ENCODE measurements at places on chromosomes 1 and 21. TPM values are rescaled to one million over a fixed set of nuclear protein-coding genes. Genes with fewer than 3 reads are reported as not detected.

- no peak for DNase-seq
Measured at GRCh38 chr1:13950637-13951036, 250.6 kb downstream of the PRDM2 start.

Gene PBX1
- total RNA-seq: 0.23 TPM

DNA sequence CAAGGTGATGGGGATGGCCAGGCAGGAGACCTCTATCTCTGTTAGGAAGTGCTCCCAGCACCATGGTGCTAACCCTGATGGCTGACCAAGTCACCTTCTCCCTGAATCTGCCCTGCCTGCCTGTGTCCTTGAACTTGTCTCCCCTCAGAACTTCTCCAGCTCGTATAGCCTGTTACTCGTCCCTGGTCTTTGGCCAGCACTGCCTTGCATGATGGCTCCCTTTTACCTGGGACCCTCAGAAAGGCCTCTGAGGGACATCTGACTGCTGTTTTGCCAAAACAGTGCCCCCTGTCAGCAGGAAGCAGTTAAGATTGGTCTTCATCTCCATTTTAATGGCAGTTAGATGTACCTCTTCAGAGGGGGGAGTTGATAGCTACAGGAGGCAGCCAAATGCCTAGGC, 148.3 kb downstream of the RHOU start:
- no peak for DNase-seq

Gene AMY2A
- not detected for total RNA-seq

Gene KIF17
- not detected for total RNA-seq

DNA sequence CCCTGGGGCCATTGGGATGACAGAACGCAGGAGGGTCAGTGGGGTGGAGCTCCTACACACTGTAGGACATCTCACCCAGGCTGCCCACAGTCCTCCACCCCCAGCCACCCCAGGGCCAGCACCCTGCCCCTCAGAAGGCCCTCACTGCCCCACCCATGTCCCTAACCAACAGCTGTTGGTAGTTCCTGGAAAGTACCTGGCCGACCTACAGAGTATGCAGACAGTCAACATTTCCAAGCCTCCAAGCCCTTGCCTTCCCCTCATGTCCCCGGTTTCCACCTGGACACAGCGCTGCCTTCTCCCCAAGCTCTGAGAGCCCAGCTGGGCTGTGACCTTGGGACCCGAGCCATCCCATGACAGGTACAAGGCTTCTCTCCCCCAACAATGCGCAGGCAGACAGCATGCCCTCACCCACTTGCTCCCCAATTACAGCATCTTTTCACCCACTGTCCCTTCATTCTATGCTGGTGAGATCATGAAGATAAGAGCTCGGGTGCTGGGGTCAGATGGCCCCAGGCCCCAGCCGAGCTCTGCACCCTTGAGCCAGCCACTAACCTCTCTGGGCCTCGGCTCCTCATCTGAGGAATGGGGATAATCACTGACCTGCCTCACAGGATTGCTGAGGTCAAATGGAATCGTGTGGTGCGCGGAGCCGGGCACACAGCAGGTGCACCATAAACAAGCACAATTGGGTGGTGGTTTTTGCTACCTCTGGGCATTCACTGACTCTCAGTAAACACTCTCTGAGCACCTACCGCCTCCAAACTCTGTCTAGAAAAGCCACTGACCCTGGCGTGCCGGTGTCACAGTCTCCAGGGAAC, 11.2 kb downstream of the LAPTM5 start:
- DNase-seq: no peak

- DNase-seq: no peak
Measured at GRCh38 chr1:1165900-1166421, 7.7 kb upstream of the TTLL10 start.

DNA sequence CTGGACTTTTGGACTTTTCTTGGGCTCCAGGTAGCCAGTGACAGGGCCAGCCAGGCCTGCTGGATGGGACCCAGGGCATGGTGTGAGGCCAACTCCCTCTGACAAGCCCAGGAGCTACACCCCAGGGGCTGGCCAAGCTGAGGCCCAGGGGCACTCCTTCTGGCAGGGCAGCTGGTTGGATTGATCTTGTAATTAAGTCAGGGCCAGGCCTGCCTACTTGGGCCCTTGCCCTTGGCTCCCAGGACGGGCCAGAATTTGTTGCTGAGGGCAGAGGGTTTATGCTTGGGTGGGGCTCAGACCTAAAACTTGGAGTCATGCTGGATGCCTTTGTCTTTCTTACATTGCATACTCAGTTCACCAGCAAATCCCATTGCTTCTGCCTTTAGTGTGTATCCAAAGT, 20.7 kb downstream of the KCNA2 start:
- no peak for DNase-seq

GRCh38 chr1:55542901-55543504, 327.8 kb upstream of the USP24 start:
- no peak for DNase-seq

Gene RAB29
- total RNA-seq: 67.6 TPM

Gene KCNT2
- total RNA-seq: not detected

GRCh38 chr1:201448990-201449389, 20.0 kb downstream of the PHLDA3 start:
- DNase-seq: no peak

- no peak for DNase-seq
Measured at GRCh38 chr1:175539986-175540385, 203.4 kb downstream of the TNR start.

GRCh38 chr1:42784946-42785693, at the start of gene TMEM269:
Gene TMEM269 (plus strand): TSS chr1:42784991. CDS start chr1:42789894, 4,903 bp downstream.
- peak; percentile 66 for DNase-seq

- DNase-seq: no peak
Measured at GRCh38 chr1:5271264-5271663, 616.9 kb downstream of the AJAP1 start.

DNA sequence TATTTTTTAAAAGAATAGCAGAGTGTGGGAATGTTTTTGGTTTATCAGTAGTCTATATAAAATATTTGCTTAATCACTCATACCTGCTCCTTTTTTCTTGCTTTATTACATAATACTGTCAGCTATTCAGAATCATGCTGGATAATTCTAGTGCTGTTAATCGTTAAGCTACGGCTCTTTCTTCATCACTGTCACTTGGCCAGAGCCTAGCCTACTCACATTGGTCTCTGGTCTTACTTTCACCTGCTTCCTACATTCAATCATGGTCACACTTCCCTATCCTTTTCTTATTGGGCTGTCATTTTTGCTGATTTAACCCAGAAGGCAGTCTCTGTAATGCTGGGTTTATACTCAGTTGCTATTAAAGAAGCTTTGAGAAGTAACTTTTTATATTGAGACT, 2.5 kb downstream of the KLHL20 start:
- DNase-seq: no peak

GRCh38 chr1:98374098-98374497, 287.4 kb upstream of the SNX7 start:
- no peak for DNase-seq

DNA sequence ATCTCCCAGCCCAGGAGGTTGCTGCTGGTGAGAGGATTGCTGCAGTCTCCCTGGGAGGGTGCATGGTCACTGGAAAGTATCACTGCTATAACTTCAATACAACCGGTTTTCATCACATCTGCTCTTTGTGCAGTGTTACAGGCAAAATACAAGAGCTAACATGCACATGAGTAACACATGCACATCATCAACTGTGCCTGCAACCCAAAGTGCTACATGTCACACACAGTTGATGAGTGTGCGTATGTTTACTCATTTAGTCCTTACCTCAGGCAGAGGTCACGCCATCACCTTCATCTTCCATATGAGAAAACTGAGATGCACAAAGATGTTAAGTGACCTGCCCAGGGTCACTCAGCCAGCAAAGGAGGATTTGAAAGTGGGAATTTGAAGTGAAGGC, 277.7 kb downstream of the FAM72C start:
- no peak for DNase-seq

DNA sequence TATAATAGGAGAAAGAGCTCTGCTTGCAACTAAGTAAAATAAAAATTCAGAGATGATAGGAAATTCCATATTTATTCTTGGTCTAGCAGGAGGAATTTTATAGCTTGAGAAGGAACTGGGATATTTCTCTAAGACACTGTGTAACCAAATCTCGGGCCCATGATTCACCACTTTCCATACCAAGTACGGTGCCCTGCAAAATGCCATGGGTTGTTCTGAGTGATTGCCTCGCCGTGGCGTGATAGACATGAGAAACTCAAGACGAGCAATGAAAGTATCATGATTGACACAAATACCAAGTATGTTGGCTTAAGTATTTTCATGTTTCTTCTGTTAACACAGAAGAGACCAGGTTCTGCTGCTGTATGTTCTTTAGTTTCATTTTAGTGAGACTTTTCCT, 167.2 kb downstream of the LMO4 start:
- no peak for DNase-seq

DNA sequence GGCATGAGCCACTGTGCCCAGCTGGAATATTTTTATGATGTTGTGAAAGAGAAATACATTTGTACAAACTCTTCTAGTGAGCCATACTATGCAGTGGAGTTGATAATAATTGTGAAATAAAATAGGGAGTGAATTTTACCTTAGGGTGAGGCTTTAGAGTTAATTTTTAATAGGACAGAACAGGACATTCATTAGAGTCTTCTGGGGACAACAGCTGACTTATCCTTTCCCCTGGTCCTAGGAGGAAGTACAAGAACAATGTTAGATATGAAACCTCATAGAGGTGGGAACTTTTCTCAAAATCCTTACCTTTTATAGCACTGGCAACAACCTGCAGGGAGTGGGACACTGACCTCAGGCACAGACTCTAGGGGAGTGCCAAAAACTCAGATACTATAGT, 21.9 kb downstream of the HAO2 start:
- DNase-seq: no peak

Gene IFNGR2
- 4.6 TPM for total RNA-seq

DNA sequence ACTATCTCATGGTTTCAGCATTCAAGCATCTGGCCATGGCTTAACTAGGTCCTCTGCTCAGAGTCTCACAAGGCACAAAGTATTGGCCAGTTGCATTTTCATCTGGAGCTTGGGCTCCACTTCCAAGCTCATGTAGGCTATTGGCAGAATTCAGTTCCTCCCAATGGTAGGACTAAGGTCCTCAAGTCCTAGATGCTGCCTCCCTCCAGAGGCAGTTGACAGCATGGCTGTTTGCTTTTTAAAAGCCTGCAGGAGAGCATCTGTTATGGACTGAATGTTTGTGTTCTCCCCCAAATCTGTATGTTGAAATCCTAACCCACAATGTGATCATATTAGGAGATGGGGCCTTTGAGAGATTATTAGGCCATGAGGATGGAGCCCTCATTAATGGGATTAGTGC, 38.0 kb upstream of the HLX start:
- no peak for DNase-seq

DNA sequence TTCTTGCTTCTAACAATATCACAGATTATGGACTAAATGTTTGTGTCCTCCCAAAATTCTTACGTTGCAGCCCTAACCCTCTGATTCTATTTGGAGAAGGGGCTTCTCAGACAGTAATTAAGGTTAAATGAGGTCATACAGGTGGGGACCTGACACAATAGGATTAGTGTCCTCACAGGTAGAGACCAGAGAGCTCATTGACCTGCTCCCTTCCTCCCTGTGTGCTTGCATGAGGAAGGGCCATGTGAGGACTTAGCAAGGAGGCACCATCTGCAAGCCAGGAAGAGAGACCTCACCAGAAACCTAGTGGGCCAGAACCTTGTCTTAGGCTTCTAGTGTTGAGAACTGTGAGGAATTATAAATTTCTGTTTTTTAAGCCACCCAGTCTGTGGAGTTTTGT, 322.6 kb downstream of the SMYD3 start:
- no peak for DNase-seq

GRCh38 chr21:34154878-34155277, 81.5 kb downstream of the MRPS6 start:
- peak; percentile 40 for DNase-seq

GRCh38 chr21:46437511-46437910, 21.2 kb upstream of the DIP2A start:
- no peak for DNase-seq

Gene SPRR1B
- not detected for total RNA-seq

GRCh38 chr1:68479501-68479900, 17.4 kb downstream of the DEPDC1 start:
- DNase-seq: no peak

Gene HAO2
- total RNA-seq: not detected

Gene IL19
- not detected for total RNA-seq

DNA sequence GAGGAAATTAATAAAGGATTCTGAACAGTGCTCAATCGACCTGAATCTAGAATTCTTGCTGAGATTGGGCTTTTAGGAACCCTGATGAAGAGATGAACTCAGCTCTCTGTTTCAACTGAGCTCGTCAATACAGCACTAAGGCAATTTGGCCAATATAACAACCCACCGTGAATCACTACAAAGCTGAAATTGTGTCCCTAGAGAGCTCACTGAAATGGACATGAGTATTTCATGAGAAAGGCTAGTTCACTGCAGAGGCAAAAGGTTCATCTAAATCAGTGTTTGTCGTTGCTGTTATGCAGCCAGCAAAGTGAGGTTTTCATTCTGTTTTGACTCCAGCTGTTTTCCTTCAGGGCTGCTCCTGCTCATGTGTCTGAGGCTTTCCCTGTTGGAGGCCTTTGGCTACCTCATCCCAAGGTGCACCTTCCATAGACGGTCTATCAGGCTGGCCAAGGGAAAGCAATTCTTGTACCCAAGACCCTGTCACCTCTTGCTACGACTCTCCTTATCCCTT, 83.5 kb downstream of the URB2 start:
- no peak for DNase-seq

- peak; percentile 66 for DNase-seq
Measured at GRCh38 chr1:12078938-12079861, 16.1 kb downstream of the TNFRSF8 start.

- DNase-seq: no peak
Measured at GRCh38 chr1:79815115-79815514, 808.6 kb upstream of the ADGRL4 start.

Gene NTMT2
- not detected for total RNA-seq

Gene SPRR2G
- not detected for total RNA-seq

DNA sequence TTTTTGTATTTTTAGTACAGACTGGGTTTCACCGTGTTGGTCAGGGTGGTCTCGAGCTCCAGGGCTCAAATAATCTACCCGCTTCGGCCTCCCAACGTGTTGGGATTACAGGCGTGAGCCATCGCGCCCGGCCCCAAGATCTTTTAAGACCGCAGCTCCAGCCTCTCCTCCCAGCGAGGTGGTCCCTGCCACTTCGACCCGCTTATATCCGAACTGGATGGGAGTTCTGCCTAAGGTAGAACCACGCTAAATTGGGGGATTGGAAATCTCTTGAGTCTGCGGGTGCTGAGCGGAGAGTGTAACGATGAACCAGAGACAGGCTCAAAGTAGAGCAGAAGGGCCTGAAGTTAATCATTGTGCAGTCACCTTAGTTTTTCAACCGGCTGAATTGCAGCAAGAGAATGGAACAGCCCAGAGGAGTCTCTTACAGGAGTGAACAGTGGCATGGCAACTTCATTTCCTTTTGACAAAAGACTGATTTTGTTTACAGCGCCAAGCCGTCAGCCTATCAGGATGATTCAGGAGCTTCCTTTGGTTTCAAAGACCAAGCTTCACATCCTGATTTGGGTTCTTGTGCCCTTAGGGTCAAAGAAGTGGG, 726 bp upstream of the CYB5R1 start:
- peak; percentile 48 for DNase-seq

Measured in activated CD4-positive, alpha-beta memory T cell treated with anti-CD3 and anti-CD28 coated beads, Interleukin-2, amount 10 ng/mL, durations not matched to agents 7 days and 5 days (primary cell).